Panc1 (cell line): ENCODE measurements at places on chromosomes 3 and 15.

DNA sequence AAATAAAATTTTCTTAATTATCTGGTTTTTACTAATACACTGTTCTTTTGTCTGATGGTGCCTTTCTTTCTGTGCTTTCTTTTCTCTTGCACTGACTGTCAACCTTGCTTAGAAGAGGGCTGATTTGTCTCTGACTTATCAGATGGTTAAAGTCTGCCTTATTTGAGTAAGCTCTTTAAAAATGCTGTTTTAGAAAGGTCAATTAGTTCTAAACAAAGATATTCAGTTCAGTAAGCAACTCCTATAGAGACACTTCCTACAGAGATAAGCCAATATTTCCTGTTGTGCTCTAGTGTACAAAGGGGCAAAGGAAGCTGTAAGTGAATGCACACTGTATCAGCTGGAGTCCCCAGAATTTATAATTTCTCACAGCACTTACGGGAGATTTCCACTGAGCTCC, 153.4 kb upstream of the TSPAN3 start:
- DNase-seq: no peak
- H3K27me3 ChIP-seq: no peaks in the 10 kb centered on the region
- no peak overlapping the region for H3K27ac ChIP-seq
- no peaks in the 10 kb centered on the region for H3K36me3 ChIP-seq

DNA sequence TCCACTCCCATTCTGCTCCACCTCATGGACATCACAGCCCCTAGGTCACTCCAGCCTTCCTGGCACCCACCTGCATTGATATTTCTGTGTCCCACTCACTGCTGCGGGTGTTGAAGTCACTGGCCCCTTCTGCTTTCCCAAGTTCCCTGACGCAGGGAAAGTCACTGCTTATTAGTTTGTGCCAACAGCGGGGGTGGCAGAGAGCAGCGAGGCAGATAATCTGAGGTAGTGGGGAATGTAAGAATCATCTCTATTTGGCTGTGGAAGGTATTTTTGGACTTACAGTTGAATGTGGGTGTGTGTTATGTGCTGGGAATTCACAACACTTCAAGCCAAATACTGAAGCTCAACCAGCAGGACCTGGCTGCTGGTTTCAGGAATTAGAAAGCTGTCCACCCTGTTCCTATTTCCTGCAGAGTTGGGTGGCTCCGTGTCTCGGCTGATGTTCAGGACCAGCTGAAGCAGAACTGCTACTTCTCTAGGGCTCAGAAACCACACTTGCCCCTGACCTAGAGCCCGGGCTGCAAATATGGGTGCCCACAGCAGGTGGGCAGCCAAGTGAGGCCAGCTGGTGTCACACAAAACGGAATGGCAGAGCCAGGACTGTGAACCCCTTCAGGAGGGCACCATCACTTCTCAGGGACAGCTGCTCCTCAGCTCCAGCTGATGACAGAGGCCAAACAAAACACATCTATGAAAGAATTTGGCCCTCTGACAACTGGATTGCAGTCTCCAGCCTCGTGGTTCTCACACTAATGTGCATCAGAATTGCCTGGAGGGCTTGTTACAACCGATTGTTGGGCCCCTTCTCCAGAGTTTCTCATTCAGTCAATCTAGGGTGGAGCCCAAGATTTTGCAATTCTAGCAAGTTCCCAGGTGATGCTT, 57.7 kb downstream of the SEMA5B start:
- no peaks in the 10 kb centered on the region for H3K36me3 ChIP-seq
- H3K27ac ChIP-seq: no peak overlapping the region
- H3K27me3 ChIP-seq: peaks cover 11% of the 10 kb centered on the region
- H3K4me1 ChIP-seq: peaks cover 2% of the 10 kb centered on the region; the same call in 1 of the 2 replicates

DNA sequence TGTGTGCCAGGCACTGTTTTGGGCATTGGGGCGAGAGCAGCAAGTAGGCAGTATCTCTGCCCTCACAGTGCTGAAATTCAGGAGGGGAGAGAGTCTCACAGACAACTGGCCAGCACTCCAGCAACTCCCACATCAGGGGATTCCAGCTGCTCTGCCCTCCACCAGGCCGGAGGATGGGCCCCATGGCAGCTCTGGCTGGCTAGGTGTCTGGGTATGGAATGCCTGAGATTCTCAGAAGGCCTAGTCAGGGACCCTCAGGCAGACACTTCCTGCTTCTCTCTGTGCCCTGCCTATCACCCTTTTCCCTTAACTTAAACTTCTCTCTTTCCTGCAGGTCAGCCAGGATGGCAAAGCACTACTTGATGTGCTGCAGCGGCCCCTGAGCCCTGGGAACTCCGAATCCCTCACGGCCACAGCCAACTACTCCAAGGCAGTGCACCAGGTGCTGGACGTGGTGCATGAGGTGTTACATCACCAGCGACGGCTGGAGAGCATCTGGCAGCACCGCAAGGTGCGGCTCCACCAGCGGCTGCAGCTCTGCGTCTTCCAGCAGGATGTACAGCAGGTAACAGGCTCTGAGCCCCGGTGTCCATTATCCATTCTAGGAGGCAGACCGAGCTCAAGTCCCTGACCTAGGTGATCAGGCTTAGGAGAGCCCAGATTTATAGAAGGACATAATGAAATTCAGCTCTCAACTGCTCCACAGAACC, 342.2 kb upstream of the ROPN1 start:
- H3K4me1 ChIP-seq: no peaks in the 10 kb centered on the region
- no peaks in the 10 kb centered on the region for H3K36me3 ChIP-seq
- DNase-seq: no peak

DNA sequence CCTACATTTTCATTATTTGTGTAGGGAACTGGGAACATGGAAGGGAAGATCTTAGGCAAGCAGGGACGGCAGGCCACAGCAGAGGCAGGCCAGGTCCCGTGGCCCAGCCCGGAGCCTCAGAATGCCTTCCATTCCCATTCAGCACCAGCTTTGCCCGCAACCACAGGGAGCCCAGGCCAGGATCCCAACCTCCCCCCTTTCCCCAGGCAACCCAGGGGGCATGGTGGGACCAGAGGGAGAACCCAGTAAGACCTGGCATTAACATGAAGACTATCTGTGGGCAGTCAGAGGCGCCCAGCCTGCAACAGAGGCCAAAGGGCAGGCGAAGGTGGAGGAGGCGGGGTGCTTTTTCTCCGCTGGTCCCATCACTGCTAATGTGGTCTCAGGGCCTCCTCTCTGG, 135.6 kb downstream of the TPRA1 start:
- H3K4me1 ChIP-seq: peaks cover 11% of the 10 kb centered on the region
- no peak for DNase-seq
- no peak overlapping the region for H3K4me3 ChIP-seq
- H3K27me3 ChIP-seq: no peaks in the 10 kb centered on the region; the same call in 1 of the 2 replicates

- H3K27ac ChIP-seq: no peak overlapping the region
- DNase-seq: no peak
- no peaks in the 10 kb centered on the region for H3K4me1 ChIP-seq
- H3K27me3 ChIP-seq: no peaks in the 10 kb centered on the region
- no peak overlapping the region for H3K4me3 ChIP-seq
These were observed 1272.5 kb downstream of the ROBO1 start for GRCh38 chr3:78495301-78495700.

DNA sequence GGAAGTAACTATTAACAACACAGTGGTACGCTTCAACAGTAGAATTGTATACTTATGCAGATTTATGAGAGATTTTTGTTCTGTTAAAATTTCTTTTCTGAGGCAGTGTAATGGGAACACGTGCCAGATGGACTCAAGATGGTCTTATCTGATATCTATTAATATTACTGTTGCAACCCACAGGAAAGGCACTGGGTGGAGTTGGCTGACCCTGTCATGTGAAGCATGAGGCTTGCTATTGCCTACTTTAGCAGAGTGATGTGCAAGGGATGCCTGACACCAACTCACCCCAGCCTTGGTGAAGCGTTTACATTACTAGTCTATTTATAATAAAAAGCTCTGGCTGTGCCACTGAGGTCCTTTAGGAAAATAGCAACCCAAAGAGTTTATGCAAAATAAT, 19.8 kb upstream of the ARNT2 start:
- H3K4me3 ChIP-seq: no peak overlapping the region
- H3K27me3 ChIP-seq: peaks cover 8% of the 10 kb centered on the region
- no peaks in the 10 kb centered on the region for H3K36me3 ChIP-seq
- H3K4me1 ChIP-seq: no peaks in the 10 kb centered on the region
- H3K27ac ChIP-seq: no peak overlapping the region
- DNase-seq: no peak

- no peaks in the 10 kb centered on the region for H3K36me3 ChIP-seq
- H3K4me3 ChIP-seq: no peak overlapping the region
- no peaks in the 10 kb centered on the region for H3K4me1 ChIP-seq
- no peak for DNase-seq
- H3K27ac ChIP-seq: no peak overlapping the region
These were observed 1001.4 kb downstream of the SQOR start for GRCh38 chr15:46636206-46636605.

GRCh38 chr3:57805674-57806073, 49.6 kb downstream of the SLMAP start:
- H3K4me3 ChIP-seq: no peak overlapping the region
- DNase-seq: peak; percentile 91
- no peak overlapping the region for H3K27ac ChIP-seq
- H3K4me1 ChIP-seq: peaks cover 16% of the 10 kb centered on the region
- H3K27me3 ChIP-seq: no peaks in the 10 kb centered on the region
- no peaks in the 10 kb centered on the region for H3K36me3 ChIP-seq

GRCh38 chr3:61627768-61628185, 66.4 kb downstream of the PTPRG start:
- no peaks in the 10 kb centered on the region for H3K36me3 ChIP-seq
- no peaks in the 10 kb centered on the region for H3K27me3 ChIP-seq
- H3K27ac ChIP-seq: no peak overlapping the region

DNA sequence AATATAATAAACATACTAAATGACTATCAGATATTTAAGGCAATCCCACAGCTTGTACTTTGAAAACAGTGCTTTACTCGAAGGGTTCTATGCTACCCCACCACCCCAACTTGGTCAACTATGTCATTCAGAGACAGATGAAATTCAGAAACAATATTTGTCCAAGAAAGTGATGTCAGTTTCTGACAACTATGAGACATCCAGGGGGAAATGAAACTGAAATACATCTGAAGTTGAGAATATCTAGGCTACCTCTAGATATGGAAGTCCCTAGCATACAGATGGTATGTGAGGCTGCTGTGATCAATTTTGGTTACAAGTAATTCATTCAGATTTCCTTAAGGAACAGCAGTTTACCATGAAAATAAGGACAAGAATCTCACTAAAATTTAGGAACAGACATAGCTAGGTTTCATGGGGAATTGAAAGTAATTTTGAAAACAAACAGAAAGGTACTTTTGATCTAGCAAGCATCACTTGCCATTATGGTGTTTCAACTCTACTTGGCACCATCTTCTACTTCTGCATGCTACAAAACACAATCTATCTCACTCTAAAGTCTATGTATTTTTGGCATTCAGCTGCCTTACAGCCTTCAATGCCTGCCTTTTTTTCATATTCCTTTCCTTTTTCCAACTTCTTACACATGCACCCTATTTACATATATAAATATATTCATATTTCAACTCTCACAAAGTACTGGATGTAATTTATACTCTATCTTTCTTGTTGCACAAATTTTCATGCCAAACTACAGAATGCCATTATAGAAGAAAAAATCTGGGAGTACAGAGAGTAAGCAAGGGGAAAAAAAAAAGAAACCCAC, 21.7 kb downstream of the ATG3 start:
- H3K4me1 ChIP-seq: no peaks in the 10 kb centered on the region

DNA sequence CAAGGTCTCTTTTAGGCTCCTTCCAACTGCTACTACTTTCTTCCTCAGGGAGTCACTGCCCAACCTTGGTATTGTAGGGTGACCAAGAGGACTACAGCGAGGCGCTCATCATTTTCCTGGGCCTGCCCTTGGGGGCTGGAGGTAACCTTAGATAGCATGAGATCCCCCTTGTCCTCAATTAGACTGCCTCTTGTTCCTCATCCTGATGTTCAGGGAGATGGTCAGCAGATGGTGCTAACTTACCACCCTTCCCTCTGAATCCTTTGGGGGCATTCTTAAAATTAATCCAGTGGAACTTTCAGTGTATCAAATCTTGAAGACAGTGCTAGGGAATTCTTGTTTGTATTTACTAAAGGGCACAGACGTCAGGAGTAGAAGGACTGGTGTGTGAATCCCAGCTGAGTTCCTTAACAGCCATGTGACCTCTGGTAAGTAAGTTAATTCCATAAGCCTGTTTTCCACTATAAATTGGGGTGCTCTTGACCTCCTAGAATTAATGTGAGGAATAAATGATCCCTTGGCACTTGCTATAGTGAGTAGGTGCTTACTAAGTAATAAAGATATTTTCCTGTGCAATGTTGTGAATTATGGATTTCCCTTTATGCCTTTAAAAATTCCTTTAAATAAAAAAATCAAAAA, 4.1 kb upstream of the CLPX start:
- peak; percentile 33 for DNase-seq
- H3K4me3 ChIP-seq: no peak overlapping the region
- no peak overlapping the region for H3K27ac ChIP-seq
- H3K36me3 ChIP-seq: no peaks in the 10 kb centered on the region

DNA sequence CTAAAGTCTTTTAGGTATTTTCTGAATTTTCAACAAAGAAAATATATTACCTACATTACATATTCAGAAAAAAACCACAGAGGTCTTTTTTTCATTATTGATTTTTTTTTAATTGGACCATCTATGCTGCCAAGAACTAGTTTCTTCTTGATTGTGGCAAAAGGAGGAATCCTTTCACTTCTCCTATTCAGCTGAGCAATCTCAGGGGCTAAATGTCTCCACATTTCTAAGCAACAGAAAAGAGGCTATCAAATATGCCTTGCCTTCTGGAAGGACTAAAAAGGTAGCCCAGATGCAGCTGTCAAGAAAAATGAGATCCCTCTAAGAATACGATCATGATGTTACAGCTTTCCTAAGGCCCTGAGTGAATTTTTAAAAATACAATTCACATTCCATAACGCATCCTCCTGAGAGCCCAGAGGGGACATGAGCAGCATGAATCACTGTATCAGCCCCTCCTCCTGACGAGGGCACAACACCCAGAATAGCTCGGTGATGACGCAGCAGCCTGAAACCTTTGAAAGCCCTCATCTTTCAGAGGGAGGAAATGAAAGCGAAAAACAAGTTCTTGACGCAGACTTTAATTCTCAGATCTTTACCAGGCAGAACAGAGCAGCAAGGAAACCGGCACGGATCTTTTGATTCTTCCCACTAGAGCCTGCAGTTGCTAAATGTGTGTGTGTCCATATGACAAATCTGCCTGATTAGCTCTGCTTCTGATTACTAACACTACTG, 24.6 kb downstream of the RUBCN start:
- H3K4me3 ChIP-seq: peak overlapping the region; percentile 28
- peak overlapping the region; percentile 88 for H3K27ac ChIP-seq
- peaks cover 18% of the 10 kb centered on the region for H3K4me1 ChIP-seq
- no peaks in the 10 kb centered on the region for H3K27me3 ChIP-seq
- H3K36me3 ChIP-seq: no peaks in the 10 kb centered on the region
